ENCODE measurements at places on chromosomes 11 and 22.
A peak's percentile ranks its signal among the peaks of the same experiment; 100 is the strongest.

GRCh38 chr11:8008212-8008611 lies 21.1 kb downstream of the EIF3F start:
- DNase-seq: no peak

GRCh38 chr11:23570828-23571227 lies 710.6 kb upstream of the CCDC179 start:
- no peak for DNase-seq

DNA sequence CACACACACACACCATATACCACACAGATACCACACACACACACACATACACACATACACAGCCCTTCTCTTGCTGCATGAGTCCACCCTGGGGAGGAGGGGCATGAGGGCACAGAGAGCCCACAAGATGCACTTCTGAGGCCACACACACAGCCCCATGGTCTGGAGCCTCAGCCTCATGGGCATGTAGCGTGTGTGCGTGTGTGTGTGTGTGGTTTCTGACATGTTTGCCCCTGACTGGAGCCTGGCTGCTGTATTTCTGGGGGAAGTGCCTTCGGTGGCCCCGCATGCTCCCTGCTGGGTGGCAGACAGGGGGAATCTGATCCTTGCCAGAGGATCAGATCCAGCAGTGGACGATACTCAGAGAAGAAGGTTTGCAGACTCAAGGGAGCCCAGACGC lies 97.0 kb upstream of the PRR5 start:
- no peak for DNase-seq

DNA sequence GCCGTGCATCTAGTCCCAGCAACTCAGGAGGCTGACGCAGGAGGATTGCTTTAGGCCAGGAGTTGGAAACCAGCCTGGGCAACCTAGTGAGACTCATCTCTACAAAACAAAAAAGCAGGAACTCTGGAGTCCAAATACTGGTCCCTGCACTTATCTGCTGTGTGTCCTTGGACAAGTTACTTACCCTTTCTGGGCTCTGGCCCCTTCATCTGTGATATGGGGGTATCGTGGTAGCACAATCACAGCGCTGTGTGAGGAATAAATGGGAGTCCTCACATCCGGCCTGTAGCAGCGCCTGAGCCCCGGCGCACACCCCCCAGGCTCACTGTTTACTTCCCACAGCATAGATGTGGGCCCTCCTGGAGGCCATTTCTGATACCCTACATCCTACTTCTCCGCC lies 44.2 kb upstream of the MYH9 start:
- no peak for DNase-seq

- DNase-seq: no peak
Observed at GRCh38 chr11:123434911-123435310, 4.8 kb downstream of the GRAMD1B start.

- peak; percentile 9 for DNase-seq
Observed at GRCh38 chr11:22703040-22703439, 36.6 kb downstream of the GAS2 start.

GRCh38 chr11:76664578-76665061 lies 5.9 kb downstream of the LRRC32 start:
- DNase-seq: peak; percentile 47

DNA sequence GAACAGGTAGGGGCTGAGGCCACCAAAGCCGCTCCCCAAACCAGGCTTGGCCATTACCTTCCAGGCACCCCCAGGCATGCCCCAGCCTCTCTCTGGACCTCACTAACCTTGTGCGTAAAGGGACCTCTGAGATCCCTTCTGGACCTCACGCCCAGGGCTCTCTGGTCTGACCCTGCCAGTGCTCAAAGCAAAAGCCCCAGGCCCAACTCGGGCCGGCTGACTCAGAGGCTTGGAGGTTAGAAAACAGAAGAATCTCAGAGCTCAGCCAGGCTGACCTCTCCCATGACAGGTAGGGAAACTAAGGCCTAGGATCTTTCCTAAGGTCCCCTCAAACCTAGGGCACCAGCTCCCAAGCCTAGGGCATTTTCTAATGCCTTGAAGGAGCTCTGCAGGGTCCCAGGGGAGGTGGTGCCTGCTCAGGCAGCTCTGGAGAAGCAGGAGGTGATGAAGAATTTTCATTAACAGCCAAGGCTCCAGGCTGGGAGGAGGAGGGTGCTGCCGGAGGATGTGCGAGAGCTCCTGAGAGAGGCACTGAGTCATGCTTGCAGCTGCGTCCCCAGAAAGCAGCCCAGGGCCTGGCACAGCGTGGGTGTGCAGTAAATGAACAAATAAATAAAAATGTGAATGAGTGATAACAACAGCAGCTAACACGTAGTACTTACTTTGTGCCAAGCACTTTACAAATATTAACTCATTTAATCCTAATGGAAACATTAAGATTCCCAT lies 25.6 kb downstream of the ARRB1 start:
- no peak for DNase-seq

GRCh38 chr11:20966489-20966888 lies 297.1 kb downstream of the NELL1 start:
- DNase-seq: no peak

GRCh38 chr22:47835726-47836125 lies 1073.3 kb downstream of the TBC1D22A start:
- DNase-seq: no peak

DNA sequence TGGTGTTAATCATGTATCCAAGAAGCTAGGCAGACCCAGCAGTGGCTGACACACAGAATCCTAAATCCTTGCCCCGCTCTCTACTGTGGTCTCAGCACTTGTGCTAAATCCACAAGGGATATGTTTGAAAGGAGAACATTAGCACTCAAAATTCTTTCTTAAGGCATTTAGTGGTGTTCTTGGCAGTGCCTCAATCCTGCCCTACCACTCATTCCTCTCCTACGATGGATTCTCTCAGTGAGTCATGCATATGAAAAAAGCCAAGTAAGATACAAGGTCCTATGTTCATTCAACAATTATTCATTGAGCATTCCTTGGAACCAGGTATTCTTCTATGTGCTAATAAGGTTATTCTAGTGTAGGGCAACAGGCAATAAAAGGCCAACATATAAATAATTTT lies 31.2 kb downstream of the RRP8 start:
- no peak for DNase-seq

DNA sequence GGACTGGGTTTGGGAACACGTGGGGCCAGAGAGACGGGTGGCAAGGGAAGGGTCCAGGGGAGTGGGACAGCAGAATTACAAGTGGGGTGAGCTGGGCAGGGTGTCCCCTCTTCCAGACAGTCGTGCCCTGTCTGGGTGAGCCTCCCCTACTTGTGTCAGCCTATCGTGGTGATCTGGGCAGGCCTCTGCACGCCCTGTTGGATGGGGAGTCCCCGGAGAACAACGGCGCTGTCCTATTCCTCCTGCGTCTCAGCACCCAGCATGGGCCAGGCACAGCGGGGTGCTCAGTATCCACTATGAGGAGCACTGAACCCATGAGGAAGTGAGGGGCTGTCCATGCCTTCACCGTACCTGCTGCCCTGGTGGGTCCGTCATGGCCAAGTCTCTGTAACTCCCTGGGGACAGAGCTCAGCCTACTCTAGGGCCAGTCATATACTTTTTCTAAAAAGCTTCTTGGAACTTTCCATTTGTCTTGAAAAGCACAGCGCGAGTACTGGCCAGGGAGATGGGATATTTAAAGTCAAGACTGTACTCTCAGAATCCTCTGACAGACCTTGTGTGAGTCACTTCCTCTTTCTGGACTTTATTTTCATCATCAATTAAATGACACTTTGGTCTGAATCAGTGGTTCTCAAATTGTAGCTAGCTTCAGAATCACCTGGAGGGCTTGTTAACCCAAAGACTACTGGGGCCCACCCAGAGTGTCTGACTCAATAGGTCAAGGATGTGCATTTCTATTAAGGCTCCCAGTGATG lies 81.7 kb upstream of the NECTIN1 start:
- no peak for DNase-seq

DNA sequence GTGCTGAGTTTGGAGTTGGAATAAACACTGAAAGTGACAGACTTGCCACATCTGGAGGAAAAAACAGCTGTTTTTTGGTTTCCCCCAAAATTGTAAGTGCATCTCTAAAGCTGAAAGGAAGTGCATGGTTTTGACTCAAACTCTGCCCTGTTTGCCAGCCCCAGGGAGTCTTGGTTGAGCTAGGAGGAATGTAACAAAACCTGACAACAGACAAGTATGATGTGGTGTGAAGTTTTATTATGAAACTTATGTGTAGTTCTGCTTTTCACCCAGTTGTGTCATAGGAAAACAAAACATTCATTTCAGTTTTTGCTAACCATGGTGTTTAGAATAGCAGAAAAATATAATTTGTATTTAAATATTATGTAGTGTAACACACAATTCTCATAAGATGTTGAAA lies 31.7 kb upstream of the PDE3B start:
- no peak for DNase-seq

- no peak for DNase-seq
Observed at GRCh38 chr11:91947215-91947820, 277.3 kb upstream of the FAT3 start.

DNA sequence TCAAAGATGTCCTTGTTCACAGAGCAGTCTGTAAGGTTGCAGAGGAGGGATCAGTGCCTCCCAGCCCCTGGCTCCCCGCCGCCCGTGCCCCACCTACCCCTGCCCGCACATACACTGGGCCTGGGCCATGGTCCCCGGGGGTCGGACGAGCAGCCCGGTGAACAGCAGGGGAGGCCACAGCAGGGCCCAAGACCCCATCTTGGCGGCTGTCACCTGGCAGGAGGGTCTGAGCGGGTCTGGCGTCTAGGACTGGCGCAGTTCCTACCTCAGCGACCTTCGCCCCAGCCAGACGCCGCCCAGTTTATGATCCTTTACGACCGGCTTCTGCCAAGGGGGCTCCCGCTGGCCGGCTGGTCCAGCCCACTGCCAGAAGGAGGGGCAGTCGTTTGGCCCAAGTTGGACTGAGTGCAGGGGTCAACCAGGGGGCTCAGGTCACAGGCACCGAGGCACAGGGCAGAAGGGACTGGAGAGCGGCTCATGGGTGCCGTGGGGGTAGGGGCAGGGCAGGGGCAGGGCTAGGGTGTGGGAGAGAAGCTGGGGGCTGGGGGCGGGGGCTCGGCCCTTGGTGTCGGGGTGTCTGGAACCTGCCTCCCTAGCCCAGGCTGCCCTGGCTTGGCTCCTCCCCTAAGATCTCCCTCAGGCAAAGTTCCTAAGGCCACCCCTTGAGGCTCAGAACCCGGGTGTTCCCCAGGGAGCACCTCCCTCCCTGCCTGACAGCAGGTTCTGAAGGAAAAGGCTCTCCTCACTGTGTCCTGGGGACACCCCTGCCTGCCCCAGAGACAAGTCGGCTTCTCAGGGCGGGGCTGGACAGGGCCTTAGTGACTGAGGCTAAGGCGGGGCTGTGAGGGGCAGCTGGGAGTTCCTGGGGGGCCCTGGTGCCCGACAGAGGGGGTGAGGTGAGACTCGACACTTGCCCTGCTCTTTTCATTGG lies at the start of gene CDHR5:
Gene CDHR5, minus strand, starts transcription at position 251 of the 931 bp plus-strand sequence. Its CDS starts 53 bp downstream, at position 198.
- DNase-seq: no peak

DNA sequence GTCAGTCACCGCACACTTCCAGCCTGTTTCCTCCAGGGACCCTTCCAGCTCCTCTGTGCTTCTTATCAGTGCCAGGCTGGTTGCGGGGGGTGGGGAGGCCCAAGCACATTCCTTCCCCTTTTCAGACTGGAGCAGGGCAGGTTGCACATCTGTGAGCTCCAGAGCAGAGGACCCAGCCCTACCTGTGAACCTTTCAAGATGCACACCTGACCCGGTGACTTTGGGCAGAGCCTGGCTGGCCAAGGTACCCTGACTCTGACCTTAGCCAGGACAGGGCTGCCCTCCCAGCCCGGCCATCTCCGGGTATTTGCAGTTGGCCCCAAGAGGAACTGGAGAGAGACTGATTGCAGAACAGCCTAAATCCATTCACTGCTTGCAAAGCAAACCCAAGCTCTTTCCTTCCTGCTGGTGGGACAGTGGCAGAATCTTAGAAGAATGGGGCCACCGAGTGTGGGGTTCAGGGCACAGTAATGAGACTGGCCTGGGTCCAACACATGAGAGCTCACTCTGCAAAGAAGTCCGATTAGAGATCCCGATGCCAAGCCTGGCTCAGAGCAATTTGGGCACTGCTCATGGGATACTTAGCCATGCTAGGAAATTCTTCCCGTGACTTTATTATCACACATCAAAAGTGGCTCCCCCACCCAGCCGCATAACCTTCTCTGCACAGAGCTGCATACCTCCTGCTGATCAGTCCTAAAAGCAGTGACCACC lies 64.7 kb upstream of the CCND1 start:
- DNase-seq: no peak

GRCh38 chr11:93500759-93501158 lies 42.4 kb downstream of the SMCO4 start:
- no peak for DNase-seq

GRCh38 chr11:46930089-46930488 lies 6.5 kb upstream of the CSTPP1 start:
- no peak for DNase-seq

DNA sequence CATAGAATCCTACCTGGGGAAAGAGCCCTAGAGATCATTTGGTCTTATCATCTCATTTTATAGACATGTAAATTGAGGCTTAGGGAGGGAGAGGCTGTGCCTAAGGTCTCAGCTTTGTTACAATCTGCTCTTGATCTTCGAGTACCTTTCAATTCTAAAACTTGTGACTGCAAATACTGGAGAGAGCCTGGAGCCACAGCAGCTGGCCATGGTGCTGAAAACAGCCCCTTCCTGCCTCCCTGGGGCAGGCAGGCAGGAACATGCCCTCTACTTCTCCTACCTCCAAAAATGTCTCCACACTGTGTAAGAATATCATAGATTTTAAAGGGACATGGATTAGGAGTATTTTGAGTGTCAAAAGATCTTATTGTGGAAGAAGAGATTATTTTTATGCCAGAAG lies 52.2 kb downstream of the C22orf42 start:
- DNase-seq: no peak

DNA sequence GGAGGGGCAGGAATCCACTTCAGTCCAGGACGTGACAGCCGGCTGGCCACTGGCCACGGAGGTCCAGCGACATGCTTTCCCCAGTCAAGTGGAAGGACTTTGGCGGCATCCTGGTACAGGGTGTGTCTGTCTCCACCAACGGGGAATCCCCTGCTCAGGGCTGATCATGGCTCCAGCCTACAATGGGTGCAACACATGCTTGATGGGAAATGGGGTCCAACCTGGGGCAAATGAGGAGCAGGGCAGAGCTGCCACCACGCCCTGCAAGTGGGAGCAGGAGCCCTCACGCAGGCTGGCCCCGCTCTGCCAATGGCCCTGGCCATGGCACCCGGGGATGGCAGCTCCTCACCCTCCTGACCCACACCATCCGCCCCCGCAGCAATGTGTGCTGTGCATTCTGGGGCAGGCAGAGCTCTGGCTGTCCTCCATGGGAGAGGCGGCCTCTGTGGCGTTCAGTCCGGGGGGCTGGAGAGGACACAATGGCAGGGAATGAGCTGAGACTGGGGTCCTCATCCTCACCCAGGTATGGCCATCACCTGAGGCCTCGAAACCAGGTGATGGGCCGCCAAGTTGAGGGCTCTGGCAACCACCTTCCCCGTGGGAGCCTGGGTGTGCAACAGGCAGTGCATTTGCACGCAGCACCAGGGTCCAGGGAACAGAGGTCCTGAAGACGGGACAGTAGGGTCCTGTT lies 5.8 kb upstream of the SEPTIN5 start:
- peak; percentile 19 for DNase-seq

DNA sequence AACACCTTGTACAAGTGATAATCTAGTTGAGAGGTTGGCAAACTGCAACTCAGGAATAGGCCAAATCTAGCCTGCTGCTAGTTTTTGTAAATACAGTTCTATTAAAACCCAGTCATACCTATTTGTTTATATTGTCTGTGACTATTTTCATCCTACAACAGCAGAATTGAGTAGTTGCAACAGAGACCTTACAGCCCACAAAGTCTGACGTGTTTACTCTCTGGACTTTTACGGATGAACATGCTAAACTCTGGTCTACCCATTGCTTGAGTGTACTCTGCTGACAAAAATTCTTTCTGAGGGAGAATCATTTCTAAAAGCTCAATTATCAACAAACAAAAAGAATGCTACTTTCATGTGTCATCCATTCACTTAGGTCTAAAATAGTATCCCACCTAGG lies 287.0 kb downstream of the DYNC2H1 start:
- DNase-seq: no peak
